Activated CD8-positive, alpha-beta T cell treated with anti-CD3 and anti-CD28 coated beads for 36 hours (primary cell): ENCODE measurements at places on chromosomes 2 and 18. TPM values are rescaled to one million over a fixed set of nuclear protein-coding genes. Genes with fewer than 3 reads are reported as not detected.
A peak's percentile ranks its signal among the peaks of the same experiment; 100 is the strongest.

- H3K27ac ChIP-seq = no peak overlapping the region
- H3K27me3 ChIP-seq = peaks cover 6% of the 10 kb centered on the region
- no peaks in the 10 kb centered on the region for H3K36me3 ChIP-seq
- no peak for DNase-seq
- H3K4me1 ChIP-seq = no peaks in the 10 kb centered on the region
Measured at GRCh38 chr2:9310377-9310776, 103.8 kb downstream of the ASAP2 start.

The NEU2 gene
- not detected for total RNA-seq

DNA sequence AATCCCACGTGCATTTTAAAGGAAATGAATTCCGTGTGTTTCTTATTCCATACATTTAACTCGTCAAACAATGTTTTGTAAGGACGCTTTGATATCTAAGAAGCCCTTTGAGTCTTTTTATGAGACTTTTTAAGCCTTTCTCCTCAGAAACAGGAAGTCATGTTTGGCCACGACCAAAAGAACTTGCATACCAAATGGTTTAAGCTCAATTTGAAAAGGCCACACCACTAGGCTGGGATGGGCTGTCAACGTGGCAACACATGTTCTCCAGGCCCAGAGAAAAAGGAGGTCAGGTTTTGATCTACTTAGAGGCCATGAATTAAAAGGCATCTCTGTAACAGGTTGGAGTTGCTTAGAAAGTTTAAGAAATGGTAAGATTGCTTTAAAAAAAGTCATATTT is 441.8 kb downstream of the CMPK2 start:
- DNase-seq = no peak
- H3K27ac ChIP-seq = no peak overlapping the region
- H3K4me1 ChIP-seq = no peaks in the 10 kb centered on the region
- no peaks in the 10 kb centered on the region for H3K27me3 ChIP-seq
- no peaks in the 10 kb centered on the region for H3K36me3 ChIP-seq

DNA sequence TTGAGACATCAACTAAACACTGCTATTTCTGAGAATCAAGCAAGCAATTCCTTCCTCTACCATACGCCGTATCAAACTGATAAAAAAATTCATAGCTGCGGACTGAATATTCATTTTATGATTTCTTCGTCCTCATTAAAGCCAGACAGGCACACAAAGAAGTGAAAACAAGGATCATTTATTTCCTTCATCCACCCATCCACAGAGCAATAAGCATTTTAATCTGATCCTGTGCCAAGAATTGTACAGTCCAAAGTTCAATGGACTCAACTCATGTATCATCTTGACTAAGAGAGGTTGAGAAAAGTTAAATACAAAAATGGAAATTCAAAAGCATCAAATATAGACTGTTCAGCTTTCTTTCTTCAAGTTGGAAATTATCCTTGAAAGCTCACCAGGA is 19.7 kb upstream of the SNTG2 start:
- H3K27ac ChIP-seq = no peak overlapping the region
- no peaks in the 10 kb centered on the region for H3K36me3 ChIP-seq
- H3K4me1 ChIP-seq = no peaks in the 10 kb centered on the region
- no peak overlapping the region for H3K4me3 ChIP-seq

DNA sequence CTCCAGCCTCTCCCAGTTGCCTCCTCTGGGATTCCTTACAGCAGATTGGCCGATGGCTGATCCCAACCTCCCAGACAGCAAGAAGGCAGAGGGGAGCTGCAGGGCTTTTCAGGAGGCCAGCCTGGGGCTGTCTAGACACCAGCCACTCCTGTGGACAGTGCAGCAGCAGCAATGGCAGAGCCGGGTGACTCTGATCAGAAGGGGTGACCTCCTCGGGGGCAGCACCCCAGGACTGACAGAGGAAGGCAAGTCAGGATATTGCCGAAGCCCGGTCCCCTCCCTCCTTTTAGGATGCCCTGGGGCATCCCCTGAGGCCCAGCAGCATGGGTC is 84.5 kb downstream of the INHBB start:
- DNase-seq = no peak
- H3K4me3 ChIP-seq = no peak overlapping the region
- H3K27me3 ChIP-seq = peaks cover 2% of the 10 kb centered on the region
- H3K27ac ChIP-seq = no peak overlapping the region
- no peaks in the 10 kb centered on the region for H3K36me3 ChIP-seq

The LGALSL gene
- total RNA-seq = 3.8 TPM

DNA sequence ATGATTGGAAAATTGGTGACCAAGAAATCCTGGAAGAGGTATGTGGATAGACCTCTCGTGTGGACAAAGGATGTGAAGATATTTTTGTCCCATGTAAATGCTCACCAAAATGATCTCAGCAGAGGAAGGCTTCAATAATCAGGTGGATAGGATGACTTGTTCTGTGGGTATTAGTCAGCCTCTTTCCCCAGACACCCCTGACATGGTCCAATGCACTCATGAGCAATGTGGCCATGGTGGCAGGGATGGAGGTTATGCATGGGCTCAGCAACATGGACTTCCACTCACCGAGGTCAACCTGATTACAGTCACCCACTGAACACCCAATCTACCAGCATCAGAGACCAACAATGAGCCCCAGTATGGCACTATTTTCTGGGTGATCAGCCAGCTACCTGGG is 20.2 kb downstream of the CHRNA1 start:
- no peak for DNase-seq
- H3K4me1 ChIP-seq = peaks cover 3% of the 10 kb centered on the region
- no peaks in the 10 kb centered on the region for H3K36me3 ChIP-seq
- H3K4me3 ChIP-seq = no peak overlapping the region
- H3K27me3 ChIP-seq = no peaks in the 10 kb centered on the region

The FBXO41 gene
- total RNA-seq = 42.0 TPM

GRCh38 chr18:2310886-2311285 is 260.4 kb downstream of the METTL4 start:
- H3K4me1 ChIP-seq = no peaks in the 10 kb centered on the region
- H3K36me3 ChIP-seq = no peaks in the 10 kb centered on the region
- H3K27ac ChIP-seq = no peak overlapping the region
- no peak overlapping the region for H3K4me3 ChIP-seq
- H3K27me3 ChIP-seq = peaks cover 6% of the 10 kb centered on the region
- DNase-seq = no peak

The WNT10A gene
- total RNA-seq = 29.2 TPM

DNA sequence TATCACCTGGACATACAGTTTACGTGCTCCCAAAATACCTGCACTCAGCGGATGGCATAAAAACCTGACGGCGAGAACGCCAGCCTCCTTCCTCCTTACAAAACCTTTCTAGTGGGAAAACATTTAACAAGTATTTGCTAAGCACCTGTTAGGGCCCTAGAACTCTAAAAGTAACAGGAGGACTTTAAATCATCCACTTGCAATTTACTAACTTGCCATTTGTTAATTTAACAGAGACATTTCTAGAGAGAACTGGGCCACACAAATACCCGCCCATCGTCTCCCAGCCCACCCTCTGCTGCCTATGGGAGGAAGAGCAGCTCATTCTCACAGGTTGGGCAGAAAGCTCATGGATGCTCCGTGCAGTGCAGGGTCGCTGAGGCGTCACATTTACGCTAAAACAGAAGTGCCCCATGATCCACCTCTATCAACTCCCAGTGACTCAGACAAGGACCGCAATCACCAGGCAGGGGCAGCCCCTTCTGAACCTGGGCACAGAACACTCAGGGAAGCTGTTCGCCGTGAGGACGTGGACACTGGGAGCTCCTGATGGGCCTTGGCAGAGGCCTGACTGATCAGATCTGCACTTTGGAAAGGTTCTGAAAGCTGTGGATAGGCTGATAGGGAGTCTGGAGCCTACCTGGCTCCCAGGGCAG is 106.9 kb downstream of the HDAC4 start:
- peak overlapping the region; percentile 77 for H3K27ac ChIP-seq
- H3K4me3 ChIP-seq = peak overlapping the region; percentile 42
- H3K36me3 ChIP-seq = no peaks in the 10 kb centered on the region
- DNase-seq = peak; percentile 86
- peaks cover 72% of the 10 kb centered on the region for H3K4me1 ChIP-seq
- no peaks in the 10 kb centered on the region for H3K27me3 ChIP-seq

GRCh38 chr18:55119434-55119833 is 160.2 kb upstream of the CCDC68 start:
- no peaks in the 10 kb centered on the region for H3K36me3 ChIP-seq
- no peak overlapping the region for H3K27ac ChIP-seq
- peaks cover 3% of the 10 kb centered on the region for H3K27me3 ChIP-seq

DNA sequence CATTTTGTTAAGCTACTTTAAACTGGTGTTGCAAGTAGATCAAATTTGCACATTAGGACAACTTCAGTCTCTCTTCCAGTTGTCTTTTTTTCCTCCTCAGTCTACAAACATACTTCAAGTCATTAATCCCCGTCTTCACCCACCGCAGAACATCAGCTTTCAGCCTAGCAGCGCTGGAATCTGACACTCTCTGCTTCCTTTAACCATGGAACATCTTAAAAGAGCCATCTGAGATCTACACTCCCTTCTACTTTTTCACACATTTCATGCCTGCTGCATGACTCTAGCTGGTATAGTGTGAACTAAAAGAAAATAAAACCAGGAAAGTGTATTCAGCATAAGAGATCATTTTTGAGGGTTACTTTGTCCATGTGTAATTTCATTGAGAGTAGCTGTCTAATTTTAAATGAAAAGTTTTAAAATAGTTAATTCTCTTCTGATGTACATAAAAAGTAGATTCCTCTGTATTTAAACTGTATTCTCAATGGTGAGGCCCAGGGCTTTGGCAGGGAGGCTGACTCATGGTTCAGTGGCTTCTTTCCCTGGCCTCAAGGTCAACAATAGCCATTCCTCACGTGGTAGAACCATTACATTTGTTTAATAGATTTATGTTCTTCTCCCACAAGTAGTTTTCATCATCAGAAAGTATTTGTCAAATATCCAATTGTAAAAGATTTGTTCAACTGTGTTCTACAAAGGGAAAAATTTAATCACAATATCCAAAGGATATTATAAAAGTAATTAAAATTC is 16.5 kb downstream of the SGPP2 start:
- peaks cover 2% of the 10 kb centered on the region for H3K27me3 ChIP-seq
- H3K4me1 ChIP-seq = no peaks in the 10 kb centered on the region
- H3K27ac ChIP-seq = no peak overlapping the region
- no peak for DNase-seq
- H3K4me3 ChIP-seq = no peak overlapping the region

The SERPINB13 gene
- total RNA-seq = not detected

DNA sequence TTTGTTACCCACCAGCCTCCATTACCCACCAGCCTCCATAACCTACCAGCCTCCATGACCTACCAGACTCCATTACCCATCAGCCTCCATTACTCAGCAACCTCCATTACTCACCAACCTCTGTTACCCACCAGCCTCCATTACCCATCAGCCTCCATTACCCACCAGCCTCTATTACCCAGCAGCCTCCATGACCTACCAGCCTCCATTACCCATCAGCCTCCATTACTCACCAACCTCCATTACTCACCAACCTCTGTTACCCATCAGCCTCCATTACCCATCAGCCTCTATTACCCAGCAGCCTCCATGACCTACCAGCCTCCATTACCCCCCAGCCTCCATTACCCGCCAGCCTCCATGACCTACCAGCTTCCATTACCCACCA is 133.3 kb upstream of the HS6ST1 start:
- no peaks in the 10 kb centered on the region for H3K4me1 ChIP-seq
- no peak overlapping the region for H3K4me3 ChIP-seq
- H3K36me3 ChIP-seq = no peaks in the 10 kb centered on the region
- no peak overlapping the region for H3K27ac ChIP-seq
- H3K27me3 ChIP-seq = peaks cover 9% of the 10 kb centered on the region
- no peak for DNase-seq

DNA sequence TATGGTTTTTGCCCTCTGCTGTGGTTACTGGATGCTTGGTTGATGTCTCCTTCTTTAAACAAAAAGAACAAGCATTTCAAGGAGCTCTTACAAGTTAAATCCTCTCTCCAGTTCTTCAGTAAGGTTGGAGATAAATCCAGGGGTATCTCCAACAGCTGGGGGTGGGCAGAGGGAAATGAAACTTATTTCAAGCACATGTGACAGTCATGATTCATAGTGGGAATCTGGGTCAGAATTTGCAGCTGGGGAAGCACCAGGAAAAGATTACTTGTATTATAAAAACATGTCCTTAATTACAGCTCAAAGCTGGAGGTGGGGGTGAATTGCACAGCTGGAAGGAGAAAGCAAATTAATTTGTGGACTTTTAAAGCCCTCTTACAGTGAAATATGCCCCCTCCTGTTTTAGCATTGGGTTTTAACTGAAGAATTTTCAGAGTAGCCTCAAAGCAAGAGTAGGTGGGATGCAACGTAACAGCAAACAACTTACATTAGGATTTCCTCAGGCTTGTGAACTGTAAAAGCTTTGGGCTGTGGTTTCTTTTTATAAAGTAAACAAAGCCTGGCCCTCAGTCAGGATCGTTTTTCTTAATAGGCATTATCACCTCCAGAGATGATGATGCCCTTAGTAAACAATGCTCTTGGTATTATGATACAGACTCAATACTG is 596.4 kb downstream of the NYAP2 start:
- H3K27me3 ChIP-seq = peaks cover 4% of the 10 kb centered on the region
- no peak for DNase-seq
- no peaks in the 10 kb centered on the region for H3K36me3 ChIP-seq
- no peaks in the 10 kb centered on the region for H3K4me1 ChIP-seq
- no peak overlapping the region for H3K27ac ChIP-seq
- no peak overlapping the region for H3K4me3 ChIP-seq

- H3K4me1 ChIP-seq = no peaks in the 10 kb centered on the region
- H3K27me3 ChIP-seq = no peaks in the 10 kb centered on the region
- DNase-seq = no peak
- no peaks in the 10 kb centered on the region for H3K36me3 ChIP-seq
Measured at GRCh38 chr2:160242893-160243564, 43.0 kb upstream of the ITGB6 start.

- no peaks in the 10 kb centered on the region for H3K4me1 ChIP-seq
- no peak for DNase-seq
- H3K36me3 ChIP-seq = no peaks in the 10 kb centered on the region
- H3K27ac ChIP-seq = no peak overlapping the region
Measured at GRCh38 chr2:199602896-199603717, 145.4 kb upstream of the SATB2 start.

- H3K27me3 ChIP-seq = no peaks in the 10 kb centered on the region
- DNase-seq = no peak
- H3K27ac ChIP-seq = no peak overlapping the region
- H3K4me1 ChIP-seq = no peaks in the 10 kb centered on the region
Measured at GRCh38 chr2:55899881-55900280, 23.7 kb downstream of the EFEMP1 start.

GRCh38 chr18:47448956-47449355 is 197.5 kb upstream of the SKOR2 start:
- DNase-seq = no peak
- peaks cover 1% of the 10 kb centered on the region for H3K36me3 ChIP-seq
- no peaks in the 10 kb centered on the region for H3K27me3 ChIP-seq
- H3K4me1 ChIP-seq = no peaks in the 10 kb centered on the region

DNA sequence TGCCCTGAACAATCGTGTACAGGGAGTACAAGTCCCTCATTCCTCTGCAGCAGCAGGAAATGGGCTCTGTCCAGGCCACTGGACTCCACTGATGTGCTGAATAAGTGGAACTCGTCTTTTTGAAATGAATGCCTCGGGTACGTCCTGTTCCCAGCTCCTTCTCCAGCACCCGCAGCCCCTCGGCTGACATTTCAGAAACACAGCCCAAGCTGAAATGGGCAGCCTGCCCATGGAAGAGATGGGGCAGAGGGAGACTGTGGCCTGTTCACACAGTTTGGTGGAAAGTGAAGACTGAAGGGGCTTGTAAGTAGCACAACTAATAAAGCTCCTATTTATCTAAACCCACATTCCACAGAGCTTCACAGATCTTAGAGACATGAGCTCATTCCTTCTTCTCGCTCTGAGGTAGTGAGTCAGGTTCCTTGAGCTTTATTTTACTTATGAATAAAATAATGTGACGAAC is 498.6 kb downstream of the TXNL1 start:
- H3K27me3 ChIP-seq = no peaks in the 10 kb centered on the region
- no peaks in the 10 kb centered on the region for H3K4me1 ChIP-seq
- DNase-seq = no peak
- H3K36me3 ChIP-seq = no peaks in the 10 kb centered on the region
